ENCODE measurements at places on chromosomes 2 and 18.

GRCh38 chr18:35171315-35171987, 69.4 kb upstream of the ZNF397 start:
- no peak for DNase-seq

GRCh38 chr18:45198526-45198925, 416.8 kb upstream of the SLC14A2 start:
- no peak for DNase-seq

DNA sequence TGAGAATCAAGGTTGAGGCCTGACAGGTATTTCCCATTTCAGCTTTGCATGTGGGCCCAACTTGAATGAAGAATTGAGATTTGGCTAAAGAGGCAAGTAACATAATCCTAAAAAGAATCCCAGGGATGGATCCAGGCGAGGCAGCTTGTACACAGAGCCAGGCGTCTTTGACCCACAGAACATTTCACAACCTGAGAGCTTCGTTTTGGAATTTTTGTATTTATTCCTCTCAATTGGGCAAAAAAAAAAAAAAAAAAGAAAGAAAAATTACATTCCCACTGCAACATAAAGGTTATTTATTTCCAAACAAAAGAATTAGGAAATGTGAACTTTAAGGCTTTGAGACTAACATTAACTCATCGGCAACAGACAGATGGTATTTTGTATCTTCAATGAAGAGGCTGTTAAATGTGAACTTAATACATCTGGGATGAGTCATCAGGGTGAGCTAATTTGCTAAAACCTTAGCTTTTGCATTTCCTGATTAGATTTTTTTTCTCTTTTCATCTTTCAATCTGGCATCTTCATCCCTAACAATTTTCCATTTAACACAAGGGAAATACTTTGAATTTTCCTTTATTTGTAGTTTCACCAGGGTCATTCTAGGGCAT, 478.5 kb upstream of the TNP1 start:
- no peak for DNase-seq

DNA sequence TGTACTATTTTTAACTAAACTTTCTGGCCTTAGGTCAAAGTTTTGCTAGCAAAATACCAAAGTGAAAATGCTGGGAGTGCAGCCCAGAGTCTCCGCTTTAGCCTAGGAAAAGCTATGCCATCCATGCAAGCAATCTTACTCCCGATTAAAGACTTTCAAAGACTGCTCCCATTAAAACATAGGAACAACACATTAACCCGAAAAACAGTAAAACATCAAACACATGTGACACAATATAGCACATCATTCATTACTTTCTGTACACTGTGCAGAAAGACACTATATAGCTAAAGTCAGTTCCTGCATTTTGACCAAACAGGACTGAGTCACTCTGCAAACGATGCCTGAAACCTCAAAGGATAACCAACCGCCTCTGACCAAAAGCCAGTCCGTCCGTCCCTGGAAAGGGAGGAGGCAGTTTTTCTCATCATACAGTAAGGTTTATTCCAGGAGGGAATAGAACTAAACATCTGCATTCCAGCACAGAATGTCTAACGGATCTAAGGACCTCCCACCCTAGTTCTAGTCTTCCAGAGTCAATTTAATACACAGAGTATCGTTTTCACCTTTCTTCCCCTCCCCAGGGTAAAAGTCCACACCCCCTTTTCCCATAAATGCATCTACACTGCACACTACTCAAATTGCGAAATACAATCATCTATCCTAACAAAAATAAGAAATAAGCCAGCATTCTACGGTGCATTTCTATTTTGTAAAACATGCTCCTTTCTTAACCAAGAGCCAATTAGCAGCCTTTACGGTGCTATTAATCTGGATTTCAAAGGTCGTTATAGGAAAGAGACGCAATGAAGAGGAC, 1.7 kb downstream of the ROCK2 start:
- no peak for DNase-seq

DNA sequence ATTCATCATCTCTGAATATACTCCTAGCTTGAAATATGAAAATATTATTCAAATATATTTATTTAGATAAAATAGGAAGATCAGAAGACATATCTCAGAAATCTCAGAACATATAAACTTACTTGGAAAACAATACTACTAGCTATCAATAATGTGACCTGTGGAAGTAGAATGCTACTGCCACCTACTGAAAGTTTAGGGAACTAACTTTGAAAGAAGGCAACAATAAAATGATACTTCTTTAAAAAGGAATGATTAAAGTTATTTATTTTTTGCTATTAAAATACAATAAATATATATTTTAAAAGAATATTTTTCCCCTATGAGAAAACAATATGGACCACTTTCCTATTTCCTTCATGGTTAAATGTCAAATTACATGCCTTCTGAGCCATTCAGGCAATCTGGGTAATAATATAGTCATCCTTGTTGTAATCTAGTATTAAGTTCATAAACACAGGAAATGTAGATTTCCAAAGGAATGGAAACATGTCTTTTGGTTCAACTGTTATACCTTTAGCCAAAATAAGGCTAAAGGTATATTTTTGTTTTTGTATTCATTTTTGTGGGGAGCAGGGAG, 26.0 kb downstream of the ACADL start:
- no peak for DNase-seq

DNA sequence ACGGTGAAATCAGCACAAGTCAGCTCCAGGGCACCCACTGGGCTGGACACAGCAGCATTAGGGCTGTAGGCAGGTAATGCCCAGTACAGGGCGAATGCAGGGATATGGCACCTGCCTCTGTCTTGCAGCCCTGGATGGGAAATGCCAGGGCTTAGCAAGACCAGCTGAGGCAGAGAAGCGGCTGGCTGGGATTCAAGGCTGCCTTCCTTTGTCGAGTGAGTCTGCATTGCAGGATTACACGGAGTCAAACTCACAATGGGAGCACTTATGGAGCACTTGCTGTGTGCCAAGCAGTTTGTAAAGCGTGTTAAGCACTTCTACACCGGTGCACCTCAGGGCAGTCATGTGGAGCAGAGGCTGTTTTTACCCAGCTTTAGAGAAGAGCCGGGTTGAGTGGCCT, 87.3 kb upstream of the HDAC4 start:
- no peak for DNase-seq

GRCh38 chr18:79801217-79801616, 3.5 kb downstream of the KCNG2 start:
- no peak for DNase-seq

DNA sequence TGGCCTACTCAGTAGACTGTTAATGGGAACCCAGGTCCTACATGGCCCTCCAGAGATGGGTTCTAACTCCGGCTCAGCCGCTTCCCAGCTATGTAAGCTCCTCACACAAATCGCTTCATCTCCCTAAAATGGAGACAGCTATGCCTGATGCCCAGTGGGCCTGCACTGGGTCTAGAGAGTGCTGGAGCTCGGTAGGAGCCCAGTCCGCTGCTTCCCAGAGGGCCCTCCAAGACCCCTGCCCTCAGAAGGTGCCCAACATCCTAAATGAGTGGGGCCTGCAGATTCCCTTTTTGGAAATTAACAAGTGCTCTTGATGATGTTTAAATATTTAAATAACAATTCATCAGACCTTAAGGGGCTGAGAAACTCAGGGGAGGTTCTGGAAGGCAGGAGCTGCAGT, 47.1 kb downstream of the HS1BP3 start:
- DNase-seq: no peak

DNA sequence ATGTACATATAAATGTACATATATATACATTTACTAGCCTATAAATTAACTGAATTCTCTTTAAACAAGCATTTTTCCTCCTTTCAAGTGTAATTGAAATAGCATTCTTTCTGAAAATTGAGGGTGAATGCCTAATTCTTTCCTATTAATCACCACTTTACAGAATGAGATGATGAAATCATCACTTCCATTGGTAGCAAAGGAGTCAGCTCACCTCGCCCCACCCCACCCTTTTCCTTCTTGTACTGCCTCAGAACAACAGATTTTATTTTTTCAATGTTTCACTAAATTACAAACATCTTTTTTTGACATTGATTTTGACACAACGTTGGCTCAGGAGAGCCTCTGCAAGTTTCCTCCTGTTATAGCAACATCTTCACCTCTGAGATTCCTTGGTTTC, 181.9 kb upstream of the CDH7 start:
- no peak for DNase-seq

GRCh38 chr2:203869223-203870042, 1.9 kb downstream of the CTLA4 start:
- DNase-seq: peak; percentile 44

GRCh38 chr18:12408247-12408869, 629 bp downstream of the PRELID3A start:
- DNase-seq: no peak

DNA sequence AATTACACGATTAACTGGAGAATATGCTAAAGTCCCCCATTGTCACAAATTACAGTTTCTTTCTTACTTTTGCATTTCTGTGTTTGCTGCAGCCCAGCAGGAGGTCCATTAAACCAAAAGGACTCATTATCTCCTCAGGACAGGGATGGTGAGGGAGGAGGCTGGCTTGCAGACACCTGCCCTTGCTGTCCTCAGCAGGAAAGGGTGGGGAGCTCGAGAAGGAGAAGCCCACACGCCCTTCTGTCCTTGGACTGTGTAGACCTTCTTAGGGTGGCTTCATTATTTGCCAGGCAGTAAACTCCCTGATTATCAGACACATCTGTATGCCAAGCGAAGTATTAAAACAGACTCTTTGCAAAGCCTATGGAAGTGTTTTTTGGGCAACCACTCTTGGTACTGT, 196.0 kb downstream of the LDLRAD4 start:
- DNase-seq: no peak

DNA sequence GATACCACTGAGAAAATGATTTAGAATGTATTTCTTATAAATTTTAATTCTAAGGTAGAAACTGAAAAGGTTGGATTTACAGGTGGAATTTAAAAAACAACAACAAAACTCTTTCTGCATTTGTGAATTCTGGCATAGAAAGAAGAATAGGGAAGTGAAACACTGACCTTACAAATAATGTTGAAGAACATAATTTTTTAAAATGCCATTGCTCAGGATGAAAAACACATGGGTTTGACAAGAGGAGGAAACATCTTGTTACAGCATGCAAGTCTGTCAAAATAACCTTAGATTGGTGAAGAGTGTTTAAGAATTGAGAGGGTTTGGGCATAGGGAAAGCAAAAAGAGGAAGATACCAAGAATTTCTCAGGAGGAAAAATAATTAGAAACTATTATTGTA, 184.3 kb downstream of the UBE2E3 start:
- no peak for DNase-seq

DNA sequence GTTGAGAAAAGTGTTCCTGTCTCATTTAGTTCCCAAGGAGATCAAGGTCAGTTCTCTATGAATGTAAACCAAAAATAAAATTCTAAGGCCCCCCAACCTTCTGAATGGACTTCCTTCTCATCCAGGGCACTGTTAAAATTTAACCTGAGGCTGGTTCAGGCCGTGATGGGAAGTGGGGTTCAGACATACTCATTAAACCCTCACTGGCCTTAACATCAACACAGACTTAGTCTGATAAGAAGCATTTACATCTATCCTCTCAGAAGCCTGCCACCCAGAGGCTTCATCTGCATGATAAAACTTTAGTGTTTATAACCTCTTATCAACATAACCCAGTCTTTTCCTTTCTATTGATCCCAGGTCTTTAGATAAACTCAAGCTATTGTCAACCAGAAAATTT, 22.4 kb downstream of the ITSN2 start:
- no peak for DNase-seq

DNA sequence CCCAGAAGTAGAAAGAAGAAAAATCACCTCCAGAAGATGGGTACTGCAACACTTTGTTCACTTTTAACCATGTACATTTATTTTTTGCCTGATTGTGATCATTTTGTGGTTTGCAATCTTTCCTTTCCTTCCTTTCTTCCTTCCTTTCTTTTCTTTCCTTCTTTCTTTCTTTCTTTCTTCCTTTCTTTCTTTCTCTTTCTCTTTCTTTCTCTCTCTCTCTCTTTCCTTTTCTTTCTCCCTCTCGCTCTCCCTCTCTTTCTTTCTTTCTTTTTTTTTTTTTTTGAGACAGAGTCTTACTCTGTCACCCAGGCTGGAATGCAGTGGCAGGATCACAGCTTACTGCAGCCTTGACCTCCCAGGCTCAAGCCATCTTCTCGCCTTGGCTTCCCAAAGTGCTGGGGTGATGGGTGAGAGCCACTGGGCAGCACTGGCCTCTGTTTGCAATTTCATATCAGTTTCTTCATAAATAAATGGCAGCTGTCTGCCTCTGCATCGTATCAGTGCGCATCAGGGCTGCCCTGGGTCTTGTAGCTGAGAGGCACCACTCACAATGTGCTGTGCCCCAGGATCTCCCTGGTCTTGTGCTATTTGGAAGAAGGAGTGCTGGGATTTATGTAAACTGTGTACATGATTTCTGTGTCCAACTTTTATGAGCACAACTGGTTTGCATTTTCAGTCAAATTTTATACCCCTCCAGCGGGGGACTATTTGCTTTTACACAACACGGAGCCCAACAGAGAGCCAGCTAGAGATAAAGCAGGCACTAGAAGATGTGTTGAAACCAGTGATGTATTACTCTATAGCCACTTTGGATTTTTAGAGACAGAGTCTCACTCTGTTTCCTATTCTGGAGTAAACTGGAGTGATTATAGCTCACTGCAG, 6.9 kb upstream of the LIMS2 start:
- DNase-seq: no peak

- DNase-seq: no peak
These were observed 320.6 kb upstream of the TFPI start for GRCh38 chr2:187874786-187875185.

DNA sequence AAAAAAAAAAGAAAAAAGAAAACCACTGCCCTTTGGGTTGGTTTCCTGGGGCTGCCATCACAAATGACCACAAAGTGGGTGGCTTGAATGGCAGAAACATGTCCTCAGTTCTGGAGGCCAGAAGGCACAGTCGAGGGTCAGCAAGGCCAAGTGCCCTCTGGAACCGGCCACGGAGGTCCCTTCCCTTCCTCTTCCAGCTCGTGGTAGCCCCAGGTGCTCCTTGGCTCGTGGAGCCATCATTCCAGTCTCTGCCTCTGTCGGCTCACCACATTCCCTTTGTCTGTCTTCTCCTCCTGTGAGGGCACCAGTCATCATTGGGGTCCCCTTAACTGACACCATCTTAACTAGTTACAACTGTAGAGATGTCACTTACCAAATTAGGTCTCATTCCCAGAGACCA, 8.5 kb upstream of the NFATC1 start:
- no peak for DNase-seq

DNA sequence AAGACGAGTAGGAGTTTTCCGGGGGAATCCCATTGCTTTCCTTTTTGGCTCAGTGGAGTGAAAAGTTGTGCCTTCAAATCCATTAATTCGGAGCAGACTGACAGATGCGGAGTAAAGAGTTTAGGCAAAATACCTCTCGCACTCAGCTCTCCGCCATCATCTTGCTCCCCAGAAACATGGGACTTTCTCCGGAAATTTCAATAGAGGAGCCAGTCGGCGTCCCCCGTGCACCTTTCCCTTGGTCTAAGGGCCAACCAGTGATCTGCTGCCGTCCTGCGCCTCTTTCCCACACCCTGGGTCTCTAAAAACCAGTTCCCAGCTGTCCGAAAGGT, 318 bp downstream of the TYW5 start:
- DNase-seq: no peak

- no peak for DNase-seq
These were observed 73.7 kb downstream of the NCAPH start for GRCh38 chr2:96409081-96409819.

GRCh38 chr2:241179899-241180298, 8.6 kb upstream of the ANO7 start:
- DNase-seq: no peak

- no peak for DNase-seq
These were observed 156.2 kb downstream of the MIB1 start for GRCh38 chr18:21896732-21897336.
